ENCODE measurements at places on chromosomes 5 and 9.
A peak's percentile ranks its signal among the peaks of the same experiment; 100 is the strongest.

DNA sequence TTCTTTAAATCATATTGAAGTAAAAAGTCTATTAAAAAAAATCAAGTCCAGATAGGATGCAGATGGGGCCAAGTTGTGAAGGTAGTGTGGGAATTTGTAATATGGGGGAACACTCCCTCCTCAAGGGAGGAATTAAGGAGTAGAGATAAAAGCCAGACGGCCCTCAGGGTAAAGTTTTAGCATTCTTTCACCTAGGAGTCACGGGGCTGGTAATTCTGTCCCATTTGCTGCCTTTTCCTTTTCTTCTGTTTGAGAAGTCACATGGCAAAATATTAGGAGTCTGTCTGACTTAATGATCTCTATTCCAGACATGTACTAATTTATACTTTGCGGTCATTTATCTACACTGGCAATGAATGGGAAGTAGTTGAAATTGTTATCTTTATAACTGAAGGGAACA lies 61.9 kb downstream of the SNX24 start:
- DNase-seq: no peak

GRCh38 chr9:13145340-13145739 lies 134.2 kb downstream of the MPDZ start:
- no peak for DNase-seq

GRCh38 chr5:132646583-132647266 lies 11.2 kb upstream of the IL13 start:
- DNase-seq: no peak

GRCh38 chr5:124655251-124655917 lies 91.1 kb downstream of the ZNF608 start:
- no peak for DNase-seq

DNA sequence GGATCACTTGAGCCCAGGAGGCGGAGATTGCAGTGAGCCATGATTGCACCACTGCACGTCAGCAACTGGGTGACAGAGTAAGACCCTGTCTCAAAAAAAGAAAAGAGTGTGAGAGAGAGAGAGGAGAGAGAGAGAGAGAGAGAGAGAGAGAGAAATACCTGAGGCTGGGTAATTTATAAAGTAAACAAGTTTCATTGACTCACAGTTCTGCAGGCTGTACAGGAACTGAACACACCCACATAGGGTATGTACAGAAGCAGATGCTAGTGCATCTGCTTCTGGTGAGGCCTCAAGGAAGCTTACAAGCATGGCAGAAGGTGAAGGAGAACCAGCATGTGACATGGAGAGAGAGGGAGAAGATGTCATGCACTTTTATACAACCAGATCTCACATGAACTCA lies 46.4 kb upstream of the CHD1 start:
- no peak for DNase-seq

GRCh38 chr9:80028501-80028900 lies 456.7 kb downstream of the TLE4 start:
- peak; percentile 33 for DNase-seq

DNA sequence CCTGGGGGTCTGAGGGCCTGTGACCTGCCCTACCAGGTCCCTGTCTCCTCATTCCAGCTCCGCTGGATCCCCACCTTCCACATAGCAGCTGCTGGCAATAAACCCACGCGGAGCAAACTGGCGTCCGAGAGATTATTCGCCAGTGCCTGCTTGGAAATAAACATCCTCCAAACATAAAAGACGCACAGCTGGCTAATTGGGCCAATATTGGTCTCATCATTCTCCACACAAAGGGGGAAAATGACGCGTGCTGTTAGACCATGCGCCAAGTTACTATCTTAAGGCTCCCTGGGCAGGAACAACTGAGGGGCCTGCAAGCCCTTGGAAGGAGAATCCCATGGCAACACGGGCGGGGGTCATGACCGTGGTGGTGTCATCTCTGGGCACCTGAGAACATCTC lies 73.3 kb upstream of the SARDH start:
- no peak for DNase-seq

GRCh38 chr9:3956081-3956671 lies 343.7 kb downstream of the GLIS3 start:
- no peak for DNase-seq

GRCh38 chr5:181040631-181040945 lies 522 bp downstream of the BTNL9 start:
- DNase-seq: no peak

DNA sequence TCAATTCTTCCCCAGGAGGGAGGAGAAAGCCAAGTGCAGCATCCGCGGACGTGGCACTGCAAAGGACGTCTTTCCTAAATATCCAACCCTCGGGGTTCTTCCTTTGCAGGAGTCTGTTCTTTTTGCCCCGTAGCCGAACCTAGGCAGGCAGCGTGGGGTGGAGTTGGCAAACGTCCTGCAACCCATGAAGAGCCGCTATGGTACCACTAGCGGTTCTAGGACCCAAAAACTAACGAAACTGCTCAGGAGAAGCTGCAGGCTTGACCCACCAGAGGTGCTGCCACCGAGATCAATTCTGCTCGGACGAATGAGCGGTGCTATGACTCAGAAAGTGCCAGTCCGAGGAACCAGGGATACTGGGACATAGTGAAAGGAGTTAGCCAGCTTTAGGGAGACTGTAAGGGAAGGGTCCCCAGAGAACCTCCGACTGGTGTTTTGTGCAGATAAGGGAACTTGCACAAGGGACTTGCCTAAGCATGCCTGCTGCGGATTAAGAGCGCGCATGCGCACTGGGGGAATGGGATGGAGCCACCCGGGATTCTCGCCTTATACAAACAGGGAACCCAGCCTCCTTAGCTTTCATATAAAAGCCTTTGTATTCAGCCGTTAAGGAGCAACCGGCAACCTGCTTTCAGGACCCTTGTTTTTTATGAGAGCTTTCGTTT lies 32.7 kb downstream of the ANXA2R start:
- DNase-seq: peak; percentile 70

GRCh38 chr5:161086461-161086860 lies 234.4 kb upstream of the ATP10B start:
- DNase-seq: no peak

DNA sequence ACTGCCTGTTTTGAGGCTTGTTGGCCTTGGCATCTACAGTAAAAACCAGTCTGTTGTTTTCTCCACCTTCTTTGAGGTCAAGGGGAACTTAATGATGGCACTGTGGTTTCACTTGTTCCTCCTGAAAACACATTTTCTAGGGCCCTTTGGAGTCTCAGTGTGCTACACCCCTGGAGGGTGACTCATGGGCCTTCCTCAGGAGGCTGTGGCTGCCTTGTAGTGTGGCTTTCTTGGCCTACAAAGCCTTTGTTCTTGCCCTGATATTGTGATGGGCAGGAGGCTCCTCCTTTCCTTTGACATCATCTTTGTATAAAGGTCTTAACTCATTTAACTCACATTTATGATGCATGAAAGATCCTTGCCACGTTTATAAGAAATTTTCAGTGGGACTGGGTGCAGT lies 56.3 kb upstream of the GPBP1 start:
- no peak for DNase-seq

DNA sequence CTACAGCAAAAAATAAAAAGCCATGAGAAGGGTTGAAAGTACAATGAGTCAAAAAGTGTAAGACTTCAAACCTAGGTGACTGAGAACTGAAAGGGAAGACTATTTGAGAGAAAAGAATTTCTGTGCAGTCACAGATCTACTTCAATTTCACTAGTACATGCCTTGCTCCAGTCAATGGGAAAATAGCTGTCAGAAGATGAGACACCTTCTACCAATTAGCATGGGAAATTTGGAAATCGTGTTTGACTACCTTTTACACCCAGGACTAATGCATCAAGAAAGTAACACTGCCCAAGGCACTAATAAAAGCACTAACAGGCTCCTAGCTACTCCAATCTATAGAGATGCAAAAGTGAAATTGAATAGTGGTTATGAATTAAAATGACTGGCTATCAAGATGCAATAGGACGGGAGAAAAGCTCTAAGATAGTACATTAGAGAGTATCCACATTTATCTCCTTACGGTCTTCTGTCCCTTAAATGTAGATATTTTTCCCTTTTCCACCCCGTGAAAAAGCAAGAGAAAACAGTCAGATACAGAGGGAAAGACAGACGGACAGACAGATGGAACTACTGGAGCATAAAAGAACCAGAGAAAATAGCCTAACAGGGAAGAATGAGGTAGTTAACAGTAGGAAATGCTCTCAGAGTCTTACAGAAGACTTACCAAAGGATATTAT lies 15.2 kb downstream of the ERP44 start:
- no peak for DNase-seq

DNA sequence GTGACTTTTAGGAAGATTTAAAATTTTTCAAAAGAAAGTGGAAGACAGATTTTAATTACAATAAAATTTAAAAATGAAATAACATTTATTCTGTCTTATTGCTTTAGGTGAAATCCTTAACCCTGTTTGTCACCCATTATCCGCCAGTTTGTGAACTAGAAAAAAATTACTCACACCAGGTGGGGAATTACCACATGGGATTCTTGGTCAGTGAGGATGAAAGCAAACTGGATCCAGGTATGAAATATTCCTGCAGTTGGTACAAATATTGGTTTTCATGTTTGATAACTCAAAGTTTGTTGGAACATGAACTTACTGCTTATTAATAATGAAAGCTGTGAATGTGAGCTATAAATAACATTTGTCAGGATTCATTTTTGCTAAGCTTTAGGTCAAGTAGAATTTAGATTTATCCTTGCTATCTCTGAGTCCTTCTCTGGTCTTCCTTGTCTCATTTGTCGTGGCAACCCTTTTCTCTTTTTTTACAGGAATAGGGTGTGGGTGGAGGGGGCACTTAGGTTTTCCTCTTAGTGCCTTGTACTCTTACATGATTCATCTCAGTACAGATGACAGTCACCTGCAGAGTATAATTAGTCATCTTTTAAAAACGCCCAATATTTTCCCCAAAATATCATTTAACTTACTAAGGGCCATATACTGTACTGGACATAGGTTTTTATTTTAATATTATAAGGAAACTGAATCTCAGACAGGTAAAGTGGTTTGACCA lies 95.3 kb upstream of the RASGRF2 start:
- no peak for DNase-seq

DNA sequence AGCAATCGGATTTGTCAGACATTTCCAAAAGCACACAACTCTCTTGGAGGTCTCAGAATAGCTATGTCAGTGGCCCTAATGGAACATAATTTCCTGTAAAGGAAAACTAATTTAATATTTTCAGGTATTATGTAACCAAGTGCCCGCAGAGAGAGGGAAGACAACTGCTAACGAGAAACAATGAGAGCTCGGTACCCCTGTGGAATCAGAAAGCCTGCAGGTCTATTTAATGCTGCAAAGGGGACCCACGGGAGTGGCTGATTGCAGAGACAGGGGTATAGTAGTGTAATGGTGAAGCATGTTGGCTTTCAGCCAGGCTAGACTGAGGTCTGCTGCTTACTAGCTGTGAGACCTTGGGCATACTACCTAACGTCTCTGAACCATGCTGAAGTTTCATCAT lies 508.1 kb upstream of the BRINP1 start:
- no peak for DNase-seq

DNA sequence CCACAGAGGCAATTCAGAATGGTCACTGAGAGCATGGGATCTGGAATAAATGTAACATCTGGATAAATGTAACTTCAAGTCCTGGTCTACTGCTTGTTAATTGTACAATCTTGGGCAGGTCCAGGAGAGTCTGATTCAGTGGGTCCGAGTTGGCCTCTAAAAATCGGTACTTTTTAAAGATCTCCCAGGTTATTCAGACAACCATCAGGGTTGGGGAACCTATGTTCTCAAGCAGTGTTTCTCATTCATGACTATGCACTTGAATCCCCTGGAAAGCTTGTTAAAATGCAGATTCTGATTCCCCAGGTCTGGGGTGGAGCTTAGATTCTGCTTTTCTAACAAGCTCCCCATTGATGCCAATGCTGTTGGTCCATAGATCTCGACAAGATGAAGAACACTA lies 14.8 kb downstream of the ANXA1 start:
- DNase-seq: no peak

- DNase-seq: peak; percentile 70
Observed at GRCh38 chr9:37575921-37576721, at the start of gene FBXO10. Gene FBXO10, minus strand, starts transcription at chr9:37576380. Its CDS starts 34,612 bp downstream, at chr9:37541768.

- no peak for DNase-seq
Observed at GRCh38 chr5:77129391-77129990, 42.4 kb upstream of the ZBED3 start.

DNA sequence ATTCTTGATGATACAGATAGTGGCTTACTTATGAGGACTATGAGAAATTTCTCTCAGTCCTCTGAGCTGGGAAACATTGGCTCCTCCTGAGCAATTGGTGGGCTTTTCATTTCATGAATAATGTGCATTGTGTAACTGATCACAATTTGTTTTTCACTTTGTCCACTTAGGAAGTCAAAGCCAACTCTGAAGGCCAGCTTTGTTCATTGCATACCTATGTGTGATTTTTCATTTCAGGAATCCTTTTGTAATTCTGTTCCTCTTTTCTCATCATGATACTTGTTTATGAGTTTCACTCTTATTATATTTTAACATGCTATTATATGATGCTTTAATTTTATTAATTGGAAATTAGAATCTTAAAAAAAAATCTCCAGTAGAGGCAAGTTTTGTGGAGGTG lies 483.0 kb downstream of the EBF1 start:
- no peak for DNase-seq

- no peak for DNase-seq
Observed at GRCh38 chr5:74539986-74540385, 100.5 kb downstream of the ENC1 start.

GRCh38 chr5:59187857-59188256 lies 605.0 kb downstream of the RAB3C start:
- no peak for DNase-seq

DNA sequence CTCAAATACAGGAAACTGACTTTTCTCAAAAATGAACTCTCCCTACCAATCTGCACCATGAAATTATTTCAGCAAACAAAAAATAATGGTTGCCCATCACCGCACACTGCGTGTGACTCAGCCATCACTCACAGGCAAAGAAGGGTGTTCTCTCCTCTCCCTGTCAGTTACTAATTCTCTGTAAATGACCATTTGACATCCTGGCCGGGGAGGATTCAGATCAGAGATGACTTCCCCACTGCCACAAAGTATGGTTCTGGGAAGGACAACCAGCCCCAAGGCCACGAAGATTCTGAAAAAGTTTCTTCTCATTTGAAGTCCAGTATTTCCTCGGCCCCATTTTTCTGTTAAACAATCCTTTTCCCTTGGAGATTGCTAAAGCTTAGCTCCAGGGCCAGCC lies 199.4 kb downstream of the AUH start:
- no peak for DNase-seq
